Activated CD8-positive, alpha-beta T cell treated with anti-CD3 and anti-CD28 coated beads, Interleukin-2, amount 10 ng/mL, durations not matched to agents 7 days and 5 days (primary cell): ENCODE measurements at places on chromosomes 11 and 22.

- peaks cover 3% of the 10 kb centered on the region for H3K4me1 ChIP-seq
- peaks cover 8% of the 10 kb centered on the region for H3K27me3 ChIP-seq
- no peaks in the 10 kb centered on the region for H3K36me3 ChIP-seq
- no peak overlapping the region for H3K27ac ChIP-seq
- H3K4me3 ChIP-seq = no peak overlapping the region
Measured at GRCh38 chr22:24810043-24810749, 4.2 kb downstream of the SGSM1 start.

DNA sequence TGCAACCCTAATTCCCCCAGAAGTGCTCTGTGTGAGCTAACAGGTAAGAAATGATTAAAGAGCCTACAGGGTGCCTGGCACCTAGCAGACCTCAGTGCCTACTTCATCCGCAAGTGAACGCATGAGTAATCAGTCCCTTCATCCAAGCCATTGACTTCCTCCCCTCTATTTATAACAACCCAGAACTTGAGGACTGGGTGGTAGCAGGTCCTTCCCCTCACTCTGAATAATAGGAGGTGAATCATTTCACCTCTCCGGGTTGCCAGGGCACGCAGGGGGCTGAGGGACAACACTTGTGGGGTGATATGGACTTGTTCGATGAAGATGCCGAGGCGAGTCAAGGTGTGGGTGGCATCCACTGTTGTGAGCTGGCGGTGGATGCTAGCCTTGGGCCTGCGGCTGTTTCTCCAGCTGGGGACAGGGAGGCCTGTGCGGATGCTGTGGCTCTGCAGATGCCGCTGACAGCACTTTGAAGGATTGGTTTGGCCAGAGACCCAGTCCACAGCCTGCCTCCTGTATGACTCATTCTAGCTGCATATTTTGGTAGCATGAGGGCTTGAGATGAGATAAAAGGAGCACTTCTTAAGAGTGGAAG lies 11.7 kb upstream of the SORL1-AS1 start:
- no peaks in the 10 kb centered on the region for H3K27me3 ChIP-seq
- H3K4me1 ChIP-seq = peaks cover 98% of the 10 kb centered on the region
- peak; percentile 86 for DNase-seq
- H3K36me3 ChIP-seq = peaks cover 41% of the 10 kb centered on the region

GRCh38 chr11:106275151-106275550 lies 197.7 kb downstream of the AASDHPPT start:
- no peak overlapping the region for H3K27ac ChIP-seq
- no peak overlapping the region for H3K4me3 ChIP-seq
- H3K27me3 ChIP-seq = no peaks in the 10 kb centered on the region
- no peaks in the 10 kb centered on the region for H3K4me1 ChIP-seq
- DNase-seq = no peak
- H3K36me3 ChIP-seq = no peaks in the 10 kb centered on the region

DNA sequence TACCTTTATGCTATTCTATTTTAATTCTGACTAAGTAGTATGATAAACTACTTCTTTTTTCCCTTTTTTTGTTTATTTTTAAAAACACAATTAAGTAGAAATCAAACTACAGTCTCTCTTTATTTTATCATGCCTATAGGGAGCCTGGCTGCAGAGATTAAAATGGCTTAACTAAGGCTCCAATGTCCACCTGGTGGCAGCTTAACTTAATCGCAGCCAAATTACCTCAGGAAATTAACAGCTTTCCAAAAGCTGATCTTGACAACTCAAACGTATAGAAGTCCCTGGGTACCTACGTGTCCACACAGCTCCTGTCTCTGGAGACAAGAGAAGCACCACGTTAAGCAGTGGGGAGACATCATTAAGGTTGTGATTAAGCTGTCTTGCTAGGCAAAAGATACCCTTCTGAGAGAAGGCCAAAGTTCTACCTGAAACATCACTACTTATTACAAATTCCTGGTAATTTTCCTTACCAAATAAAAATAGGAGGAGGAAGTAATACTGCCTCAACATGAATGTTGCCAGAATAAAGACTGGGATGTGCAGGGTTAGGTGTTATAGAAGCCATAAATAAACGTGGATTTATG lies 63.2 kb upstream of the SNX19 start:
- H3K4me3 ChIP-seq = no peak overlapping the region
- no peaks in the 10 kb centered on the region for H3K36me3 ChIP-seq
- H3K27me3 ChIP-seq = no peaks in the 10 kb centered on the region
- DNase-seq = no peak

- DNase-seq = no peak
- no peak overlapping the region for H3K4me3 ChIP-seq
- no peaks in the 10 kb centered on the region for H3K4me1 ChIP-seq
- H3K27me3 ChIP-seq = peaks cover 14% of the 10 kb centered on the region
- H3K27ac ChIP-seq = no peak overlapping the region
Measured at GRCh38 chr11:88164806-88165585, 10.2 kb downstream of the RAB38 start.

- H3K27ac ChIP-seq = no peak overlapping the region
- no peaks in the 10 kb centered on the region for H3K4me1 ChIP-seq
- H3K4me3 ChIP-seq = no peak overlapping the region
- H3K36me3 ChIP-seq = no peaks in the 10 kb centered on the region
- no peak for DNase-seq
Measured at GRCh38 chr11:40100162-40100553, 1359.3 kb downstream of the LRRC4C start.

DNA sequence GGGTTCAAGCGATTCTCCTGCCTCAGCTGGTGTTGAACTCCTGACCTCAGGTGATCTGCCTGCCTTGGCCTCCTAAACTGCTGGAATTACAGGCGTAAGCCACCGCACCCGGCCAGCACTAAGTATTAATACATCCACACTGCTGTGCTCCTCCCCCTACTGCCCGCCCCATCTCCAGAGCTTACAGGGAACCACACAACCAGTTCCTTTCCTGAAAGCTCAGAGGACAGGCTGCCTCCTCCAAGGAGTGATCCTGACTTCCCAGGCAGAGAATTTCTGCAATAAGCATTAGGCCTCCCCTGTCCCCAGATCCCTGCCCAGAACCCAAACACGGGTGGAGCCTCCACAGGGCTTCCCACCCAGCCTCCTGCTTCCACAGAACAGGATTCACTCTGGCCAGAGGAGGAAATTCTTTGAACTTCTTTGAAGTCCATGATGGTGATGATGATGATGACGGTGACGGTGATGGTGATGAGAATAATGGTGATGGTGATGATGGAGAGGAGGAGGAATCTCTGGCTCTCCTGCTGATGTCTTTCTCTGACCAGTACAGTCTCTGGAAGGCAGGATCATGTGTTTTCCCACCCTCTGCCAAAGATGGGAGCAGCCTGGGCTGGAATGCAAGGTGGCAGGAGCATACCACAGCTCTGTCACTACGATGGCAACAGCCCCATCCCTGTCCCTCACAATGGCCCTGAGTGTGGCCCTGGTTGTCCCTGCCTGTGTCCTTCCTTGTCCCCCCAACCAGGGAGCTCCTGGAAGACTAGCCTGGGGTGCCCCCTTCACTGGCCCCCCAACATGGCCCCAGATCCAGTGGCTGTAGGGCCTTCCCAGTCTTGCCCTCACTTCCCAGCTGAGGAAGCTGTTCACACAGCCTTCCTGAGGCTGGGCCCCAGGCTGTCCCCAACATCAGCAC lies 33.5 kb upstream of the CSNK1E start:
- no peak overlapping the region for H3K4me3 ChIP-seq
- H3K27me3 ChIP-seq = no peaks in the 10 kb centered on the region
- no peaks in the 10 kb centered on the region for H3K36me3 ChIP-seq
- H3K27ac ChIP-seq = no peak overlapping the region

DNA sequence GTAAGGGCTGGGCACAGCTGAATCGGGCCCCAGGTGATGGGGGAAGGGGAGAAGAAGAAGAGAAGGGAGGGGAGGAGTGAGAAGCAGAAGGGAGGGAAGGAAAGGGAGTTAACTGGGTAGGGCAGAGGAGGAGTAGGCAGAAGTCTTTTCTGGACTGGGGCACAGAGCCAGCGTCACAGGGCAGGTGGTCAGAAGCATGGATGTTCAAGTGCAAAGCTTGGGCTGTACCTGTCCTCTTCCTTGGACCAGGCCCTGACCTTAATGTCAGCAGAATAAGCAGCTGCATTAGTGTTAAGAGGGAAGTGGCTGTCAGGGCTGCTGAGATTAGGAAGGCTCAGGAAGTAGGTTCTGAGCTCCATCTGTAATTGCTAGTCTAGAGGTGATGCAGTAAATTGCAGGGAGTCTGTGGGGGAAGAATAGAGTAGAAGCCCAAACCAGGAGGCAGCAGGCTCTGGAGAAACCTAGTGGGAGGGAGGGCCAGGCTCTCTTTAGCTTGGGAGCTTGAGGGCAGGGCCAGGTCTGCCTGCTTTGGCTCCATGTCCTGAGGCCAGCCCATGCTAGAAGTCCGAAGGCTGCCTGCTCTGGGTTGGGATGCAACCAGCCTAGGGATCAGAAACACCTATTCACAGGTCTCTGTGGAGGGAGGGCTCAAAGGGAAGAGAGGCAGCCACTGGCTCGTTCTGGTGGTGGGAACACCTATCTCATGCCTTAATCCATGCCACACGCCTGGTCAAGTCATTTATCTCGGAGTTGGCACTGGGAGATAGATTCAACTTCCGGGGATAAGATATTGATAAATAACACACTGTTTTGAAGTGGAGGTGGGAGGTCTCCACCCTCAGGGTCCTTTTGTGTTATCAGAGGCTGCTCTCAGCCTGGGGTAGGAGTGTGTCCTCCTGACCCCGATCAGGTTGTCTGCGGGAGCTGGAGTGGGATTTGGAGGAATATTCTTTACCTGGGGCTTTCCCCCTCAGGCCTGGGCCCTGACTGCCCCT lies 1.7 kb upstream of the UCP3 start:
- peaks cover 79% of the 10 kb centered on the region for H3K4me1 ChIP-seq
- DNase-seq = no peak
- H3K27ac ChIP-seq = peak overlapping the region; percentile 75
- peaks cover 23% of the 10 kb centered on the region for H3K36me3 ChIP-seq
- no peaks in the 10 kb centered on the region for H3K27me3 ChIP-seq

GRCh38 chr11:118659314-118659952 lies 20.0 kb downstream of the TREH start:
- no peaks in the 10 kb centered on the region for H3K36me3 ChIP-seq
- peaks cover 9% of the 10 kb centered on the region for H3K4me1 ChIP-seq
- H3K4me3 ChIP-seq = no peak overlapping the region
- H3K27ac ChIP-seq = no peak overlapping the region

DNA sequence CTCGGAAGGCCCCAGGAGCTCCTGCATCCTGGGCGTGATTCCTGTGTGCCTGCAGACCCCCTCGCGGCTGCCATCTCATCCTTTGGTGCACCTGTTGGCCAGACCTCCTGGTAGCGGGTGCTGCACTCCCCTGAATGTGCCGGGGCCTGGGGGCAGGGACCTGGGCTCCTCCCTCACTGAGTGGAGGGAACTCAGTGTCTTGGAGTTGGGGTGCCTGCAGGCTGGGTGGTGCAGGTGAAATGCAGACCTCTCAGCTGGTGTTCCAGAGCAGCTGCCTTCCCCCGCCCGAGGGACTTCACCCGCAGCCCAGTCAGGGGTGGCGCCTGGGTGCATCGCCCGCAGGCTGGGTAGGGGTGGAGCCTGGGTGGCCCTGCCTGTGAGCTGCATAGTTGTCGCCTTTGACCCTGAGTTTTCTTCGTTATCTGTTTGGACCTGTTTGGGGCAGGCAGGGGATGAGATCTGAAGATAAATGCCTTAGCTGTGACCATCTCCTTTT lies 31.4 kb downstream of the LRP5 start:
- peaks cover 22% of the 10 kb centered on the region for H3K36me3 ChIP-seq
- H3K27me3 ChIP-seq = no peaks in the 10 kb centered on the region
- no peak for DNase-seq
- peaks cover 60% of the 10 kb centered on the region for H3K4me1 ChIP-seq
- H3K4me3 ChIP-seq = no peak overlapping the region

DNA sequence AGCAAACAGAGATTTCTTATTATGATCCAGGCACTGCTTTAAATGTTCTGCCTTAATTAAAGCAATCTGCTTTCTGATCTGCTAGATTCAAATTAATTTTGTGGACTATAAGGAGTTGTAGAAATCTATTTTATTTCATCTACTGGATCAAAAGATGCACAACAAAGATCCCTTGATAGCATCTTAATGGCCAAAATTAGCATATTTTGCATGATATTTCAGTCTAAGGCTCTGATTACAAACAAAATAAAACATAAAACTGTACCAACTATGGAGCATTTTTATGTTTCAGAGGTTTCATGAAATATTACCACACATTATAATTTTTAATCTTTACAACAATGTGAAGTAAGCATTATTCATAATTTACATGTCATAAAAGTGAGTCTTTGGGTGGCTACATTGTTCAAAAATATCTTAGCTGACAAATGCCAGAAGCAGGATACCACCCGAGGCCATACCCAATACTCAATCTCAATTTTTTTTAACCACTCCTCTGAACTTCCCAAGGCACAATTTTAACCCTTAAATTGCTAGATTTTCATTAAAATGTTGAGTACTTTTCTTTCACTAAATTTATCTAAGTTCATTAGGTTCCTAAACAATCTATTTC lies 929.5 kb downstream of the KCNA4 start:
- H3K36me3 ChIP-seq = no peaks in the 10 kb centered on the region
- DNase-seq = no peak
- no peak overlapping the region for H3K4me3 ChIP-seq
- H3K27ac ChIP-seq = no peak overlapping the region
- no peaks in the 10 kb centered on the region for H3K27me3 ChIP-seq
- H3K4me1 ChIP-seq = no peaks in the 10 kb centered on the region

DNA sequence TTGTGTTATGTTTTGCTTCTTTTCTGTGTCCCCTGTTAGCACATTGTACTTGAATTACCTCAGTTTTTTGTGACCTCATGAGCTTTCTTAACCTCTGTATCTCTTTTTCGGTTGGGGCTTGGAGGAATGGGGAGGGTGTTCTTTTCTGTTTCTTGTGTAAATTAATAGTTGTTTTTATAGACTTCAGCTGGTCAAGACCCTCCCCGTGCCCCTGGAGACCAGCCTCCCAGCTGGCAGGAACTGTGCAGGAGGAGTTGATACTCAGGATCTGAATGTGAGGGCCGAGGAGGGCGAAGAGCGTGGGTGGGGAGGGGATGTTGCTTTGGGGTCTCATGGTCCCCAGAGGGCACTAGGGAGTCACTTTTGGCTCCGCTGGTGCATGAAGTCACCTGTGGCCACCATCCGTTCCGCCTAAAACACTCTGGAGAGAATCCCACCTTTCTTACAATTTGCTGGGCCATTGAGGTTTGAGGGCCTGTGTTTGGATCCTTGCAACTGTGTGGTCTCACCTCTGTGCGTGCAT lies 44.3 kb upstream of the NNMT start:
- no peaks in the 10 kb centered on the region for H3K27me3 ChIP-seq
- peaks cover 4% of the 10 kb centered on the region for H3K4me1 ChIP-seq
- no peak overlapping the region for H3K4me3 ChIP-seq

GRCh38 chr11:16771350-16772140 lies 33.1 kb downstream of the C11orf58 start:
- peaks cover 2% of the 10 kb centered on the region for H3K27me3 ChIP-seq
- no peaks in the 10 kb centered on the region for H3K36me3 ChIP-seq
- DNase-seq = no peak
- H3K4me1 ChIP-seq = no peaks in the 10 kb centered on the region
- H3K4me3 ChIP-seq = no peak overlapping the region
- H3K27ac ChIP-seq = no peak overlapping the region
